ENCODE measurements at places on chromosomes 7 and 10. TPM values are rescaled to one million over a fixed set of nuclear protein-coding genes. Genes with fewer than 3 reads are reported as not detected.

The PRPF18 gene
- total RNA-seq: 18.6 TPM

The LIPN gene
- not detected for total RNA-seq

The LRRC18 gene
- 0.20 TPM for total RNA-seq

The CARD11 gene
- total RNA-seq: 35.8 TPM

The ASB10 gene
- not detected for total RNA-seq

The TRIM73 gene
- 6.0 TPM for total RNA-seq

Data from mucosa of gallbladder (tissue), 1 donor.